ENCODE measurements at places on chromosomes 4 and X. TPM values are rescaled to one million over a fixed set of nuclear protein-coding genes. Genes with fewer than 3 reads are reported as not detected.

CCDC110 gene
- 0.71 TPM for total RNA-seq

NLGN4X gene
- 1.2 TPM for total RNA-seq

PFKFB1 gene
- total RNA-seq, result not detected

PCDH10 gene
- not detected for total RNA-seq

TRPC3 gene
- 3.3 TPM for total RNA-seq

CABS1 gene
- not detected for total RNA-seq

IGFBP7 gene
- total RNA-seq, result 1,151 TPM

ZBTB49 gene
- 4.7 TPM for total RNA-seq

TAF9B gene
- 31.4 TPM for total RNA-seq

GRCh38 chr4:74166818-74167217 is 8.9 kb downstream of the MTHFD2L start:
- DNase-seq, result no peak
- no peak overlapping the region for H3K27ac ChIP-seq
- H3K36me3 ChIP-seq, result peaks cover 3% of the 10 kb centered on the region
- no peak overlapping the region for H3K4me3 ChIP-seq
- H3K4me1 ChIP-seq, result no peaks in the 10 kb centered on the region

- no peak for DNase-seq
- no peak overlapping the region for H3K27ac ChIP-seq
- H3K27me3 ChIP-seq, result no peaks in the 10 kb centered on the region
- no peaks in the 10 kb centered on the region for H3K4me1 ChIP-seq
- no peaks in the 10 kb centered on the region for H3K36me3 ChIP-seq
- H3K4me3 ChIP-seq, result no peak overlapping the region
Measured at GRCh38 chr4:6132716-6133115, 67.6 kb downstream of the JAKMIP1 start.

- 0 out of 2 replicates have a peak overlapping the region, but pooled peaks have one; percentile 17 for H3K27ac ChIP-seq
- DNase-seq, result peak; percentile 39
- H3K4me3 ChIP-seq, result no peak overlapping the region
- no peaks in the 10 kb centered on the region for H3K36me3 ChIP-seq
Measured at GRCh38 chrX:8868070-8868773, 67.0 kb upstream of the FAM9A start.

DNA sequence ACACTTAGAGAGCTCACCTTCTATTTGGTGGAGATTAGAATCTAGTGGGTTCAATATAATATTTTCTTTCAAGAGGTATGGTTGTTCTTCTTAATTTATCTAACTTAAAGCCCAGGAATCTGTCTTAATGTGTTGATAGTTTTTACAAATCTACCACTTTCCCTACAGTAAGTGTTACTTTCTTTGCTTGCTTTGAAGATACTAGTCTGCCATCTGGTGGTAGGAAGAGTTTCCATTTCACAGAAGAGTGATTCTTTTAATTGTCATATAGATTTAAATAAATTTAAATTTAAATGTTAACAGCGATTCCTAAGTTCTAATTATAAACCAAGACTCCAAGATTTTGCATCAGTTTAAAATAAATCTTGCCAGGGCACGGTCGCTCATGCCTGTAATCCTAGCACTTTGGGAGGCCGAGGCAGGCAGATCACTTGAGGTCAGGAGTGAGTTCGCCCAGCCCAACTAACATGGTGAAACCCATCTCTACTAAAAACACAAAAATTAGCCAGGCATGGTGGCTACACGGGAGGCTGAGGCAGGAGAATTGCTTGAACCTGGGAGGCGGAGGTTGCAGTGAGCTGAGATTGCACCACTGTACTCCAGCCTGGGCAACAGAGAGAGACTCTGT is 43.5 kb downstream of the NUDT9 start:
- DNase-seq, result no peak
- no peak overlapping the region for H3K27ac ChIP-seq
- no peaks in the 10 kb centered on the region for H3K36me3 ChIP-seq
- no peaks in the 10 kb centered on the region for H3K4me1 ChIP-seq

DNA sequence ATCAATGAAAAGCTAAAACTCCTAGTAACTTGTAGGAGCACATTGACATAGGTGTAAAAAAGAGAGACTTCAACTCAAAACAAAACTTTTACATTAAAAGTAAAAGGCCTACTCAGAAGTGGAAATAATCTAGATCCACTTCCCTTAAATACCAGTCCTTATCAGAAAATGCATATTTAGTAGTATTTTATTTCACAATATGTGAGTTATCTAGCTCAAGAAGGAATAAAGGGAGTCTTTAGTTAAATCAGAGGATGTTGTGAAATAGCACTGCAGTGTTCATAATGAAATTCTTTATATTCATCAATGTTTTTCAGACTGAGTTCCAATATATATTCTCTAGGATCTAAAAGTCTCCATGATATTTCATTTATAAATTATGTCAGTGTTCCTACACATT is 715.0 kb downstream of the GRID2 start:
- no peaks in the 10 kb centered on the region for H3K4me1 ChIP-seq
- no peak overlapping the region for H3K27ac ChIP-seq
- no peaks in the 10 kb centered on the region for H3K27me3 ChIP-seq
- no peak overlapping the region for H3K4me3 ChIP-seq

DNA sequence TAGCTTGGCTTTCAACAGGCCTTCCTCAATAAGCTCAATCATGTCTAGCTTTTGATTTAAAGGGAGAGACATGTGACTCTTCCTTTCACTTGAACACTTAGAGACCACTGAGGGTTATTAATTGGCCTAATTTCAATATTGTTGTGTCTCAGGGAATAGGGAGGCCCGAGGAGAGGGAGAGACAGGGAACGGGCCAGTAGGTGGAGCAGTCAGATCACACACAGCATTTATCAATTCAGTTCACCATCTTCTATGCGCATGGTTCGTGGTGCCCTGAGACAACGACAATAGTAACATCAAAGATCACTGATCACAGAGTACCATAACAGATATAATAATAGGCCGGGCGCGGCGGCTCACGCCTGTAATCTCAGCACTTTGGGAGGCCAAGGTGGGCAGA is 17.8 kb downstream of the ZNF81 start:
- no peaks in the 10 kb centered on the region for H3K36me3 ChIP-seq
- no peak overlapping the region for H3K27ac ChIP-seq
- no peaks in the 10 kb centered on the region for H3K27me3 ChIP-seq
- H3K4me3 ChIP-seq, result no peak overlapping the region
- H3K4me1 ChIP-seq, result no peaks in the 10 kb centered on the region

DNA sequence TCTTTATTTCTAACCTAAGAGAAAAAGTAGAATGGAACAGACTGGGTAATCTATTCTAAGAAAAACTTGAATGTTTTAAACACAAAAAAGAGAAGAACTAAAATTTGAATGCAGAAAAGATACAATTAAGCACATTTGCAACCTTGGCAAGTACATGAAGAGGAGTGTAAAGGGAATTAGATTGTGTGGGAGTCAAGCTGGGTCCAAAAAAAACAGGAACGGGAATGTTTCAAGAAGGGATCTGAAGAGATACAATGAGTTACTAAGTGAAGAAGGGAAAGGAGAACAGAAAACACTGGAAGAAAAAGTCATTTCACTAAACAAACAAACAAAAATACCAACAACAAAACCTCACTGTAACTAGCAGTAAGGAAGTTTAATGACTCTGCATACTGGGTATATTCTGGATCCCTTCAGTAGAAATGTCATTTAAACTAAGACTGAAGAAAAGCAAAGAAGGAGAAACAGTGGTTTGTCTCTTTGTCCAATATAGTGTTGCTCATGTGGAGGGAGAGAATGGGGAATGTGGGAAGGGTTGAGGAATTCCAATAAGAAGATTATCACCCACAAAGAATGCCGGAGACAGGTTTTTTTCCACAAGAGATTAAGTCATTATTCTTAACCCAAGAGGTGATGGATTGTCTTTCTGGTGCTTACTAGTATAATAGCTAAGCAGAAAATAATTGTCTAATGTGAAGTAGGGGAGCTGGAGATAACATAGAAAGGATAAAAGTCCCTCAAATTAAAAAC is 50.4 kb upstream of the PTPN13 start:
- no peaks in the 10 kb centered on the region for H3K27me3 ChIP-seq
- H3K36me3 ChIP-seq, result no peaks in the 10 kb centered on the region
- peak; percentile 42 for DNase-seq
- no peak overlapping the region for H3K4me3 ChIP-seq
- peaks cover 16% of the 10 kb centered on the region for H3K4me1 ChIP-seq
- no peak overlapping the region for H3K27ac ChIP-seq

GRCh38 chrX:96563646-96564045 is 121.0 kb upstream of the DIAPH2 start:
- no peaks in the 10 kb centered on the region for H3K36me3 ChIP-seq
- DNase-seq, result no peak
- H3K4me1 ChIP-seq, result no peaks in the 10 kb centered on the region
- no peaks in the 10 kb centered on the region for H3K27me3 ChIP-seq
- no peak overlapping the region for H3K27ac ChIP-seq

GRCh38 chr4:152424977-152425376 is 110.9 kb downstream of the FBXW7 start:
- DNase-seq, result no peak
- no peaks in the 10 kb centered on the region for H3K36me3 ChIP-seq
- H3K27ac ChIP-seq, result no peak overlapping the region
- no peaks in the 10 kb centered on the region for H3K4me1 ChIP-seq
- no peak overlapping the region for H3K4me3 ChIP-seq

DNA sequence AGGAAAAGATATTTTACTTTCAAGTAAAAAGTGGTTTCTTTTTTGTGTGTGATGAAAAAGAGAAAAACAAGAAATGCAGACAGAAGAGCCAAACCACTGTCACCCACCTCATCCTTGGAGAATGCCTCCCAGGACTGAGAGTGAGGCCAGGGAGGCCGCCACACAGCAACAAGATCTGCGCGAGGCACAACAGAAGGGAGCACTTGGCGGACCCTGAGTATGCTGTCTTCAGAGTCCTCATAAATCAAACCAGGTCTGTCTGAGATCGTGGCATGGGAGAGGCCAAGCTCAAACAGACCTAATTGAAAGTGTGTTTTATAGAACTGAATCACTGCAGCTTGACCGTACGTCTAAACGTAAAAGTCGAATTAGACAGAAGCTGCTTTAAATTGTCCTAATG is 134.3 kb upstream of the VCX2 start:
- H3K4me1 ChIP-seq, result no peaks in the 10 kb centered on the region
- no peaks in the 10 kb centered on the region for H3K27me3 ChIP-seq
- H3K36me3 ChIP-seq, result no peaks in the 10 kb centered on the region
- H3K4me3 ChIP-seq, result no peak overlapping the region
- DNase-seq, result no peak
- no peak overlapping the region for H3K27ac ChIP-seq

GRCh38 chr4:166309286-166309685 is 436.2 kb downstream of the TLL1 start:
- no peak overlapping the region for H3K4me3 ChIP-seq
- DNase-seq, result no peak
- no peaks in the 10 kb centered on the region for H3K36me3 ChIP-seq
- no peaks in the 10 kb centered on the region for H3K27me3 ChIP-seq
- no peak overlapping the region for H3K27ac ChIP-seq
